ENCODE measurements at places on chromosomes 1 and 21.

DNA sequence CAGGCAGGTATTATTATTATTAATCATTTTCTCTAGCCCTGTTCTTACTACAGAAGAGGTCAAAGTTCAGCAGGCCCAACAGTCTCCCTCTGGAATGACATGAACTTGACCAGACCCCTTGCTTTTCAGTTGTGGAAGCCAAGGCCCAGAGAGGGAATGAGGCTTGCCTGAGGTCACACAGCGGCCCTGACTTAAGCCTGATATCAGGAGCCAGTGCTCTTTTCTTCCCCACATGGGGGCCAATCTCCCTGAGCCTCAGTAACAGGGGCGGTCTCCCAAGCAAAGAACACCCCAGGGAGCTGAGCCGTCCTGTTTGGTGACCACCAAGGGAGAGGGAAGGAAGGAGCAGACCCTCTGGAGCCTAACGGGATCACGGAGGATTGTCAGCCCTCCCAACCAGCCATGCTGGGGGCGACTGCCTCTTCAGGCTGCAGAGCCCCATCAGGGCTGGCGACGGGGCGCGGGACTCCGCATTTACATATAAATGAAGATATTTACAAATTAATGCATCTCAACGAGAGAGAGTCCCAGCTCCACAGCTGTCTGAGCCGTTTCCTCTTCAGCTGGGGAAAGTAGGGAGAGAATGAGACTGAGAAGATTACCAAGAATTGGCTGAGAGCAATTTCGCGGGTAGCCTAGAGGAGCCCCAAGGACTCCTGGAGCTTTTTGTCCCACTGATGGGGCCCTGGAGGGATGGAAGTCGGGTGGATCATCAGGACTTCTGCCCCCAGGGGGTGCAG lies 186.1 kb upstream of the KLHDC7A start:
- DNase-seq, result no peak

GRCh38 chr21:41763398-41763931 lies 3.4 kb downstream of the RIPK4 start:
- no peak for DNase-seq

DNA sequence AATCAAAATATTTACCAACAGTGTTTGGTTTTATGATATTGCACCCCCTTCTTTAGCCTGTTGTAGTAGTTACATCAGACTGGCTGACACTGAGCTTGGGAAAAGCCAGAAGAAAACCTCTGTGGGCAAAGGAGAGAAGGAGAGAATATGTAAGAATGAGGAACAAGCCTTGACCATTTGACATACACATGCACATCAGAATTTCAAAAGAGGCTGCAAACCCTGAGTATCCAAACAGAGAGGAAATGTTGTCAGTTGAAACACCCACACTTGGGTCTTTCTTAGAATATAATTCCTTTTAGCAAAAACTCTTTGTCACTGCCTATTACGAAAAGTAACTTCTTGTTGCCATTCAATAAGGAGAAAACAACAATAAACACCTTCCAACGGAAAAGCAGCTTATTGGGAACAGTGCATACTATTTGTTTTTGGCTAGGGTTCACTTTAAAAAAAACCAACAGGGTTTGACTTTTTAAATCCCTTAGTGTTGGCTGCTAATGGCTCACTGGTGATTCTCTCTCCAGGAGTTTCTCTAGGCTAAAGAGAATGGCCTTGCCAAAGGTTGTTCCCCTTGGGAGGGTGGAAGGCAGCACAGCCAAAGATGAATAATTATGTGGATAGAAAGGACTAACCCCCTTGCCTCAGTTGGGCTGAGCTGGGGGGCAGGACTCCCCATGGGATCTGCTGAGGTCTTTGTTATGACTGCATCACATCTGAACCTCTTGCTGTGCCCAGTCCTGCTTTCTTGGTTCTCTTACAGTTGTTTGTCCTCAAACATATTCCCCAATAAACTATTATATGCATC lies 48.9 kb downstream of the GORAB start:
- no peak for DNase-seq

DNA sequence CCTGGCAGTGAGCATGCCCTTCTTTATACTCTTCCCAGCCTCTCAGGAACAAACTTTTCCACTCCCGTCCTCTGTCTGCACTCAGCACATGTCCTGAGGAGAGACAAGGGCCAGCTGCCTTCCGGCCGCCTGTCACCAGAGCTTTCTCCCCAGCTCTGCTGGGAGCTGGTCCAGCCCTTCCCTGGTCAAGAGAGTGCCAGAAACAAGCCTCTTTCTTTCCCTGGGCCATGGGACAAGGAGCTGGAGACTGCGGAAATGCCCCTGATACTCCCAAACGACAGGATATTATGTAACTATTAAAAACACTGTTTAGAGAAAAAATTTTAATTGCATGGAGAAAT lies 10.4 kb downstream of the LAMB3 start:
- peak; percentile 81 for DNase-seq

- no peak for DNase-seq
These were observed 15.1 kb upstream of the C1orf87 start for GRCh38 chr1:60088620-60089155.
